Right ventricle myocardium superior (tissue), 1 donor: ENCODE measurements at places on chromosomes 7 and 10. TPM values are rescaled to one million over a fixed set of nuclear protein-coding genes. Genes with fewer than 3 reads are reported as not detected.

AZGP1 gene
- total RNA-seq, result 113 TPM

MCM10 gene
- total RNA-seq, result 0.30 TPM

SH2D4B gene
- not detected for total RNA-seq

CALML5 gene
- total RNA-seq, result not detected

FBXL13 gene
- 0.51 TPM for total RNA-seq

TLL2 gene
- 8.7 TPM for total RNA-seq

OR6V1 gene
- total RNA-seq, result not detected

RPA3 gene
- 22.9 TPM for total RNA-seq

ANKRD7 gene
- total RNA-seq, result 0.81 TPM

SLC13A1 gene
- total RNA-seq, result not detected

ACTR3C gene
- 2.9 TPM for total RNA-seq

PLXDC2 gene
- 12.2 TPM for total RNA-seq

UFSP1 gene
- total RNA-seq, result 2.2 TPM

RBP3 gene
- not detected for total RNA-seq

CYP2C9 gene
- total RNA-seq, result not detected

ASZ1 gene
- not detected for total RNA-seq

LRRD1 gene
- total RNA-seq, result not detected

SFTPA1 gene
- 0.22 TPM for total RNA-seq

PRSS37 gene
- not detected for total RNA-seq

CYP2C19 gene
- total RNA-seq, result 0.11 TPM

ZNF746 gene
- 6.7 TPM for total RNA-seq

CYP3A7 gene
- not detected for total RNA-seq

CNOT4 gene
- 26.7 TPM for total RNA-seq

DLX5 gene
- total RNA-seq, result not detected

RELN gene
- total RNA-seq, result 0.56 TPM

PPP3CB gene
- 64.1 TPM for total RNA-seq

TMEM229A gene
- total RNA-seq, result not detected

TSPAN15 gene
- total RNA-seq, result 9.5 TPM

PRXL2A gene
- 110 TPM for total RNA-seq

INA gene
- not detected for total RNA-seq

SPAM1 gene
- not detected for total RNA-seq

PRKCQ gene
- total RNA-seq, result 0.30 TPM

OR9A2 gene
- 0.22 TPM for total RNA-seq

NODAL gene
- not detected for total RNA-seq

CDC14C gene
- not detected for total RNA-seq

CSGALNACT2 gene
- 6.6 TPM for total RNA-seq

SERPINE1 gene
- total RNA-seq, result 1.6 TPM
